G401 (cell line): ENCODE measurements at places on chromosomes 2 and 18. TPM values are rescaled to one million over a fixed set of nuclear protein-coding genes. Genes with fewer than 3 reads are reported as not detected.

- DNase-seq, result no peak
Measured at GRCh38 chr2:71613953-71614925, 160.9 kb downstream of the DYSF start.

- no peak for DNase-seq
Measured at GRCh38 chr18:2898186-2898640, 51.4 kb downstream of the EMILIN2 start.

DNA sequence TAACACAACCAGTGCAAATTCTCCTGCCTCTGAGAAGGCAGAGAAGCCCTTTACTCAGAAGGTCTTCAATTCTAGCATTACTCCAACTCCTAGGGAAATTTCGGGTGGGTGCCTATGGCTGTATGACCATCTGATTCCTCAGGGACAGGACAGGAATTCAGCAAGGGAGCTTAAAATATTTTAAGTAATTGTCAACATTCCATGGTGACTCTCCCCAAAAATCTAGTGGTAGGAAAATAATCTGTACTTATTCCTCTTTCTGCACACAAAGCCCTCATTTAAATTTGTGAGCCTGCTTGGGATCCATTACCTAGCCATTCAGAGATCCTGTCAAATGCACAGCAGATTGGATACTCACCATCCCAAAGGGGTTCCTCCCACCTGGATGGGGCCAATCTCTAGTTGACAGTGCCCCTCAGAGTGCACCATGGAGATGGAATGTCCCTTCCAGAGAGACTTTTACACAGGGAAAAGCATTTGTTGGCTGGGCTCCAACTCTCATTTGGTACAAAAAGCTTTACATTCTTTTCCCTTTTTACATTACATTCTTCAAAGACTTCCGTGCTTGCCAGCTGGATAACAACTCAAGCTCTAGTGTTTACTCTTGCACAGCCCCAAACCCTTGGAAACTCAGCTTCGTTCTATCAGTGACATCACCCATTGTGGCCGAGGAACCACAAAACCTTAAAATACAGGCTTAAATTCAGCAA is 3.1 kb upstream of the TMEM150A start:
- DNase-seq, result no peak

DNA sequence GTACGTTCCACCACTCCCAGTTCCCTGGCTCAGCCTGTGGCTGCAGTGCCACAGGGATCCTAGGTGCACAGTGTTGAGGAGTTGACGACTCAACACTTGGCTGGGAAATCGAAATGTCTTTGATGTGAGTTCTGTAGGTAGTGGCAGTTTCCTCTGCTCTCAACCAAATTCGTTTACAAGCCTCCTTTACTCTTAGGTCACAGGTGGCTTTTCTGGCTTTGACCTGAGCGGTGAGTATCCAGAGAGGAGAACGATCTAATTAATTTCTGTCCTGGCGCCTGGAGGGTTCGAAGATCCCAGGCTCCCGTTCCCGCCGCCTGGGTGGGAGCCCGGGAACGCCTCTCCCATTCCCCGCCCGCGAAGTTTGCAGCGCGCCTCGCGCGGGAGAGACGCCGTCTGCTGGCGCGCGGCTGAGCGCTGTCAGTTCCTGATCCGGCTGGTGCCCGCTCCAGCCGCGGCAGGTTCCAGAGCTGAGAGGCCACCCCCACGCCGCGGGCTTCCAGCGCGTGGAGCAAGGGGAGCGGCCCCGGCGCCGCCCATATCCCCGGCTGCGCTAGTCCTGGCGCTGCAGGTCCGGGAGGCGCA is at the start of gene LAMA3:
TSS of gene LAMA3 (plus strand) at position 423 of the 585 bp plus-strand sequence. CDS start 231 bp downstream, outside the sequence.
- DNase-seq, result peak; percentile 3

- DNase-seq, result peak; percentile 35
Measured at GRCh38 chr18:22983175-22983574, 50.0 kb downstream of the RBBP8 start.

DNA sequence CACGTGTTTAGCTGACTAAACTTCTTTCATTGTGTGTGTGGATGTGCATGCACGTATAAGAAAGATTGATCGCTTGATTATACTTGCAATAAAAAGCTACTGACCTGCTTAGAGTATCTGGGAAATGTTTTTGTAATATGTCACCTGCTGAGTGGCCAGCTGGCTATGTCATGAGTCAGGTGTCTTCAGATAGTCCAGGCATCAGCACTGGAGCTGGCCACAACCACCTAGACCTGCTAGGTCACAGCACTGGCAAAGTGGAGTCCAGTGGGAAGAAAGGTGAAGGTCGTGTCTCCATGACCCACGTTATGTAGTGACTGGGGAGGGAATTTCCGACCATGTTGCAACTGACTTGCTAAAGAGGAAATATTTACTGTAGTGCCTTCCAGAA is 147.0 kb downstream of the ESCO1 start:
- peak; percentile 88 for DNase-seq

DNA sequence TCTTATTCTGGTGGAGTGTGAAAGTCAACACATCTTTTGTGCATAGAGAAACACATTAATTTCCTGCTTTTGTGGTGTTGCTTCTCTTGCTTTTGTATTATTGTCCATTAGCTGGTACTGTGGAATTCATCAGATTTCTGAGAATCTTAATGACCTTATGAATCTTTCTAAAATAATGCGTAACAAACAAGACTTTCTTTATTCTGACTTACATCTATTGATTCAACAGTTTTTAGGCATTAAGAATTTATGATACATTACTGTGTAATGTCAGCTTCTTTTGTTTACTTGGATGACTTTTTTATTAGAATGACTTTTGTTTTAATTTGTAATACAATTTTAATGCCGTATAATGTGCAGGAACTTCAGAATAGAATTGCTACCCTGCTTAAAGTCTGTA is 43.4 kb downstream of the RAB10 start:
- no peak for DNase-seq

- DNase-seq, result no peak
Measured at GRCh38 chr2:9755638-9756037, 87.6 kb upstream of the TAF1B start.

DNA sequence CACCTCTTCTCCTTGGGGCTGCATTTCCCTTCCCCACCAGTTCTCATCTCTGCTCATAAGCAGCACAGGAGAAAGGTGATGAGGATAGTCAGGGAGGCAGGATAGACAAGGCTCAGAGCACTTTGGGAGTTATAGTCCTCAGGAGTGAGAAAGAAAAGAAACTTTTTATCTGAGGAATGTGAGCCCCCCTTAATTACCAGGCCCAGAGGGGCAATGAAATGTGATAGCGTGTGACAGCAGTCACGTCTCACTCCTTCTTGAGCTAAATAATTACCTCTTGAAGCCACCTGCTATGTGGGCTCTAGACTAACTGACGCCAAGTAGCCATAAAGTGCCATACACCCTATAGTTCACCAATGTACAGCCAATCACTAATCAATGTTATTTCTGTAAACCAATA is 105.8 kb downstream of the SPP2 start:
- DNase-seq, result no peak

DNA sequence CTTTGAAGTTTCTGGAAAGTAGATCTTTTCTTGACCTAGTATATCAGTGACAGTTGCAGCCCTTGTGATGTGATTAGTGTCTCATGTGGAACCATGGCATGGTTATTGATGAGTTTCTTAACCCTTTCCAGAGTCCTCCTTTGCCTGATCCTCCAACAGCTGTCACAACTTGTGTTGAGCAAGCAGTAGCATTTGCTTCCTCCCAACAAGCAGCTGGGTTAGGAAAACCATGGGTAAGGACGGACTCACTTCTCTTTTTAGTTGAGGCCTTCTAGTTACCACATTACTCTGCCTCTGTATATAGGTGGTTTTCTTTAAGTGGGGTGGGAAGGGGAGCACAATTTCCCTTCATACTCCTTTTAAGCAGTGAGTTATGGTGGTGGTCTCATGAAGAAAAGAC is 96.3 kb downstream of the XRCC5 start:
- DNase-seq, result no peak

GRCh38 chr2:5764041-5764440 is 71.9 kb downstream of the SOX11 start:
- DNase-seq, result no peak

DNA sequence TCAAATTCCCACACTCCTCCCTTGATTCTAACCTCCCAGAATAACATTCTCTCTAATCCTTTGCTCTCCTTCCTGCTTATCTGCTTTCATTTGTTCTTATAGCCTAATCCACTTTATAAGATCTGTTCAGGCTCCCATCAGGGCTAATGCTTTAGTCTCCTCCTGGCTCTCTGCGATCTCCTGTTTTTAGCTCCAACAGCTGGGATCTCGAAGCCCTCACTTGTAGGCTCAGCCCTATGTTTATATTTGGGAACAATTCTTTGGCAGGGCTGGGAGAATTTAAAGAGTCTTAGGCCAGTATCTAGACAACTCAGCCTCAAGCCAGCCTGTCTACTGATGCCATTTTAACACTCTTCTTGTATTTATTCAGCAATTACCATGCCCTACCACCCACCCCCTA is 27.2 kb upstream of the RAPH1 start:
- DNase-seq, result no peak

DNA sequence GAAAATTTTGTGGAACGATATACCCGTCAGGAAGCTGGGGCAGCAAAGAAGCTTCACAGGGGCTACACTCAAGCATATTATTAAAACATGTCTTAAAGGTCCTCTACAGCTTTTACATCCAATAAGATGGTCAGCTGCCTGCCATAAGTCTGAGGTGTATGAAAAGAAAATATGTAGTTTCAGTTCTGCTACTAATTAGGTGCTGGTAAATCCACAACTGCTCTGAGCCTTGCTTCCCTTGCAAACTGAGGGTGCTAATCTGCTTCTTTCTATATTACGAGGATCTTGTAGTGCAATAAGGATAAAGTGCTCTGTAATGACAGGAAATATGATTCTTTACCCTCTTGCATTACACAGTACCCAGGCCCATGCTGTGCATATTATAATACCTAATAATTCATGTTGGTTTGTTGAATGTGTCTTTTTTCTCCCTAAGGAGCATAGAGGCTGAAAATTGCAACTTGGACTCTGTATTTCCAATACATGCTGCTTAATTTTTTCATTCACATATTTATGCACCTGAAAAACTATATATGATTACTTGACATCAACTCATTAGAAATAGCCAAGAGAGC is 14.5 kb upstream of the SLC8A1 start:
- DNase-seq, result no peak

DNA sequence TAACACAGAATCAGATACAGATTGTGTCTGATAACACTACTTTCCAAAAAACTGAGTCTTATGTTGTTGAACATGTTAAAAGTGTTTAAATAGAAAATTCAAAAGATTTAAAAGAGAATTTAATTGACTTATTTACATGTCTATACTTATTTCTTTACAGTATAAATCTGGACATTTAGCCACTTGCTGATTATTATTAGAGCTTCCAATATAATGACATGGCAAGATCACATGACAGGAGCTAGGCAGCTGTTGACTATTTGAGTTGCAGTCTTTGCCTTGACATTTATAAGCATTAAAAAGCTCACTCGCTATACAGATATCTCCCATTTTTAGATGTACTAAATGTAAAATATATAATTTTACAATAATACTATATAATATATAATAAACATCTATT is 6.4 kb upstream of the TMEFF2 start:
- DNase-seq, result no peak

- no peak for DNase-seq
Measured at GRCh38 chr2:210928714-210929113, 372.3 kb downstream of the CPS1 start.

DNA sequence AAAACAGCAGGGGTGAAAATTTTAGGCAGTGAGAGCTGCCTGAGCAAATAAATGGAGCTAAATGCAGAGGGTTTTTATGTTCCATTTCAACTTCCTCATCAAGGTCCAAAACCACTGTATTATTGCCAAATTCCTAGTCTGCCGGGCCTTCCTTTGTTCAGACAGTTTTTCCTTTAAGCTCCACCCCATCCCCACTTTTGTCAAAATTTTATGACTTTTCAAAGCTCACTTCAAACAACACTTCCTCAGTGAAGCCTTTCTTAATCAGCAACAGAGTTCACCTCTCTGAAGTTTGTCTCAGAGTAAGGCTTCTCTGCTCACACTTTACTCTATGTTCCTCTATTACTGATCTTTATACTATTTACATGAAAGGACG is 81.3 kb downstream of the CERKL start:
- peak; percentile 44 for DNase-seq

- DNase-seq, result no peak
Measured at GRCh38 chr18:41464278-41464677, 490.8 kb upstream of the PIK3C3 start.

The CIDEA gene
- total RNA-seq, result not detected in 2 replicates

The IL1RL1 gene
- not detected in 2 replicates for total RNA-seq
